Spleen (tissue), 13 donors: ENCODE measurements at places on chromosomes 5 and 9.

DNA sequence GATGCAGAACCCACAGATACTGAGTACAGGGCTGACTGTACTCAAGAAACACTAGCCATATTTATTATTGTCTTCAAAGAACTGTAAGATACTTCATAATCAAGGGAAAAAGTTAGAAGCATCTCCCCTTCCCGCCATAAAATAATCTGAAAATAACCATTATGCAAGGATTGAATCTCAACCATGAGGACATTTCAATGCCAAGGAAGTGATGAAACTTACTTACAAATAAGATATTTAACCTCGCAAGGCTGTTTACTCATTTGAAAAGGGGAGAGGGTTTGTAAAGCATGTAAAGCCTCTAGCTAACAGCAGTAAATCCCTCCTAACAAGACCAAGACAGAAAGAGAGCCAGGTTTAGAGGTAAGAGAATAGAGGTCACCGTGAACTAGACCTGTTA lies 6.3 kb downstream of the MYO10 start:
- DNase-seq = no peak

DNA sequence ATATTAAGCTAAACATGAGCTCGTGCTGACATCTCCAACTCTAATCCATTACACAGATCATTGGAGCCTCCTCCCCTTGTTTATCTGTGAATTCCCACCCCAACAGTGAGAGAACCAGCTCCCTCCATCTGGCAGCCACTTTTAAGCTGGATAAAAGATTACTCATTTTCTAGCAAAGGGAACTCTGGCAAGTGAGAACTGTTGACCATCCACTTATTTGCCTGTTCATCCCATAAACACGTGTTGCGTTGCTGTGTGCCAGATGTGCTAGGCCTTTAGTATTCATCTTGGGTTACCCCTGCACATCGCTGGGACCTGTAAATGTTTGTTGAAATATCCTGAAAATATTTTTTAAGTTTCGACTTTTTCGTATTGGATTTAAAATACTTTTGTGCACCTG lies 2.4 kb upstream of the TOR1A start:
- no peak for DNase-seq

DNA sequence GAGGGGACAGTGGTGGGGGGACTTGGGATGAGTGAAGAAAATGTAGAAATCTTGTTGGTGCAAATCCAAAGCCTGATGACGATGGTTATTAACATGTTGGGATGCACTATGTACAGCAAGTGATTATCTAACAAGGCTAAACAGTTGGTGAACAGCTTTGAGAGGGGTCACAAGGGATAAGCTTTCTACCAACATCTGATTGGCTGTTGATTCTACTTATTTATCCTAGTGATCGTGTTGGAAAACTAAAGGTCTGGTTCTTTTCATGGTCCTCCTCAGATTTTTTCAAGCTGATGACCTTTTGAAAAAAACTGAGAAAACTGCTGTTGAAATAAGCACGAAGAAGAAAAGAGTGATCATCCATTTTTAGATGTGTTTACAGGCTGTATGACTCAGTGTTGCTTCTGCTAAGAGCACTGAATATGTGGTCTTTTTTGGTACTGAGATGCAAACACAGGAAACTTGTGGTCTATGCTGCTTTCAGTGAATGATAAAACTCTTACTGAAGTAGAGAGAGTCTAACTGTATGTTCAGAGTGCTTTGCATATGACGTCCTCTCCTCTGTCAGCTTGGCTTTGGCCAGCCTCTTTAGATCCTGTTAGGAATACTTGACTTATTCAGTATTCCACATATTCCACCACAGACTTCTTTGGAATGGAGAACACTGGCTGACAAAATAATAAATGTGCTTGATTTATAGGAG lies 174.8 kb downstream of the SLF1 start:
- DNase-seq = no peak

GRCh38 chr5:166031926-166032325 lies 2259.5 kb upstream of the WWC1 start:
- DNase-seq = no peak

- DNase-seq = no peak
These were observed 90.1 kb downstream of the STARD4 start for GRCh38 chr5:111422245-111422644.

- no peak for DNase-seq
These were observed 181.1 kb downstream of the TRIM32 start for GRCh38 chr9:116868201-116868600.

- DNase-seq = no peak
These were observed 62.4 kb downstream of the FGF18 start for GRCh38 chr5:171481571-171482433.

DNA sequence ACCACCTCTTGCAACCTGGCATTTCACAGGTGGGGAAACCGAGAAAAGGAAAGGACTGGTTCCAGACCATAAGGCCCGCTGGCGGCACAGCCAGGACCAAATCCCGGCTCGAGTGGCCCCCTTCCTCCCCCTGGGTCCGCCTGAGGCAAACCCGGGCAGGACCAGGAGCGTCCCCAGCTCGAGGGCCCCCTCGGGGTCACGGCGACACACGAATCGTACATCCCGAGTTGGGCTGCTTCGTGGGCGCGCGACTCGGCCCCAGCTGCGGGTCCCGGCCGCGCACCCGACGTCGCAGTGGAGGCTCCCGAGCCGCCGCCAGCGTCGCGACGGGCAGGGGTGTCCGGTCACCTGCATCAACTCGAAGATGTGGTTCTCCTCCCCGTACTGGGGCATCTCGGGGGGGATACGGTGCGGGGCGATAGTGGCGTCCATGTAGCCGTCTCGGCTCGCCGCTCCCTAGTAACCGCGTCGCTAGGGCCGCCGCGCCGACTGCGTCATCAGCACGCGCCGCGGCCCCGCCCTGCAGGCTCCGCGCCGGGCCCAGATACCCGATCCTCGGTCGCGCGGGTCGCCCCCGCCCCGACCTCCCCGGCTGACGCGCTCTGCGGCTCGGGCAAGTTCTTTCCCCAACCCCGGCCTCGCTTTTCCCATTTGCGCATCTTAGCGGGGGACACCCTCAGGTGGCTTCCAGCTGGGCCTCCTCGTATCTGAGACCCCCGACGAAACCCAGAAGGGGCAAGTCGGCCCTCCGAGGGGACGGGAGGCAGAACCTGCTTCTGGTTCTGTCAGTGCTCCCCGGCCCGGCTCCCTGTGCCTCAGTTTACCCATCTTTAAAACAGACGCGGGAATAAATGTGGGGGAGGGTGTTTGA lies at the start of gene AK8:
AK8 (minus strand) TSS at position 461 of the 871 bp plus-strand sequence; CDS start at position 432, 29 bp downstream.
- DNase-seq = peak; percentile 92

DNA sequence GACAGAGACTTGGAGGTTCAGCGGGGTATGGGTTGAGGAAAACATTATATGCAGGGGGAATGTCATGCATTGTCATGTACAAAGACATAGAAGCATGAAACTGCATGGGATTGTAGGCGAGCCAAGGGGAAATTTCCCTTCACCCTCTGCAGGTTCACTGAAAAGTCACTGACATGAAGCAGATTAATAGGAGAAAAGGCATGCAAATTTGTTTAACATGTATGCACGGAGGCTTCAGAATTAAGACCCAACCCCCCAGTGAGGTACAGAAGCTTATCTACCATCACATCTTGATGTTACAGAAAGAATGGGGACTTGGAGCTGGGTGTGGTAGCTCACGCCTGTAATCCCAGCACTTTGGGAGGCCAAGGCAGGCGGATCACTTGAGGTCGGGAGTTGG lies 18.5 kb downstream of the NIM1K start:
- DNase-seq = no peak

DNA sequence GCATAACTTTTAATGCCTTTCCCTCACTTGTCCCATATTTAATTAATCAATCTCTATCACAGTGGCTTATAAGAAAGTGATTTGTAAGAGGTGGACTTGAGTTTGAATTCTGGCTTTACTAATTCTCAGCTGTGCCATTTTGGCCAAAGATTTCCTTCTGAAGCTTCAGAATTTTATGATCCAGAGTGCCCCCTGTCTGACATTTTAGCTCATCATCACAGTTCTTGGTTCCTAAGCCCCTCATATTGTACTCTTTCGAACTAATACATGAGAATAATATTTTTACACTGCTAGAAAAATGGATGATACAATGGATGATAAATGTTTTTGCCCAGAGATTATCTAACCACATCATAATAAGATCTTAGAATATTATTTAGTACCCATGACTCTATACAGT lies 1014.1 kb downstream of the PTPRD start:
- DNase-seq = no peak

DNA sequence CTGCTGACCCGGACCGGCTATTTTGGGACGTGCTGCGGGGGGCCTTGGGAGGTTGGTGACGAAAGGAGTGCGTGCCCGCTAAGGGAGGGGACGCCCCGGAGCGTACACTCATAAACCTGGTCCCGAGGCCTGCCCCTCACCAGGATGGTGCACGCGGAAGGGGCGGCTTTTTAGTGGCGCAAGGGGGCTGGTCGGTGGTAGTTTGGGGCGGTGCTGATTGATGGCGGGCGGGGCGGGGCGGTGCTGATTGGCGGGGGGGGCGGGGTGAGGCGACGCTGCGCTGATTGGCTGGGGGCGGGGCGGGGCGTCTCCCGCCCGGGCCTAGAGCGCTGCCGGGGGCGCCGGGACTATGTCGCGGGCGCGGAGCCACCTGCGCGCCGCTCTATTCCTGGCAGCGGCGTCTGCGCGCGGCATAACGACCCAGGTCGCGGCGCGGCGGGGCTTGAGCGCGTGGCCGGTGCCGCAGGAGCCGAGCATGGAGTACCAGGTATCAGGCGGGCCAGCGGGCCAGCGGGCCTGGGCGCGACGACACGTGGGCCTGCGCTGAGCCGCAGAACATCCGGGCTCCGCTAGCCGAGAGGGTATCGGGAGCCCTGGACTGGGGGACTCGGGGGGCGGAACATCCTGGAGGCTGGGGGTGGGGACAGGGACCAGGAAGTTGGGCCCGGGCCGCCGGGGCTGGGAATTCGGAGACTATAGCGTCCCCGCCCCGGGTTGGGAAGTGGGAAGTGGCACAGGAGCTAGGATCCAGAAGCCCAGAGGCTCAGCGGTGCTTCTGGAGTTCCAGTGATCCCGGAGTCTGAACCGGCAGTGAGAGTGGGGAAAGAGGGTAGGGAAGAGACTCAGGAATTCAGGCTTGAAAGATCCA lies at the start of gene FPGS:
FPGS (plus strand) TSS at position 307 of the 868 bp plus-strand sequence; CDS start at position 350, 43 bp downstream.
- DNase-seq = peak; percentile 95

GRCh38 chr9:127990554-127990953 lies 9.8 kb upstream of the EEIG1 start:
- no peak for DNase-seq

DNA sequence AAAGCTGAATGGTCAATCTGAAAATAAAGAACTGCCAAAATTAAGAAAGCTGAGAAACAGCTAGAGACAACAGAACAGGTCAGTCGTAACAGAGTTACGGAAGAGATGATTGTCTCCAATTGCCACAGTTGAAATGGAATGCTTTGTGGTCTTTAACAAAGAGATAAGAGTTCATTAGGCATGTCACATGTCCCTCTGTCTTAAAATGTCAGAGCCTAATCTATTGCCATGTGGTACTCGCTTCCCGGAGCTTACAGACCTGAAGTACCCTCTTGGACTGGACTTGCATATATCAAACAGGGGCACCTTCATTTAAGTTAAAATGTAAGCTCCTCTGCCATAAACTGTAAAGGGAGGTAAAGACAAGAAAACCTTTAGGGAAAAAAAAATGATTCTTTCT lies 19.7 kb downstream of the TTC39B start:
- no peak for DNase-seq

- DNase-seq = no peak
These were observed 207.1 kb downstream of the GABRG2 start for GRCh38 chr5:162274679-162275078.

DNA sequence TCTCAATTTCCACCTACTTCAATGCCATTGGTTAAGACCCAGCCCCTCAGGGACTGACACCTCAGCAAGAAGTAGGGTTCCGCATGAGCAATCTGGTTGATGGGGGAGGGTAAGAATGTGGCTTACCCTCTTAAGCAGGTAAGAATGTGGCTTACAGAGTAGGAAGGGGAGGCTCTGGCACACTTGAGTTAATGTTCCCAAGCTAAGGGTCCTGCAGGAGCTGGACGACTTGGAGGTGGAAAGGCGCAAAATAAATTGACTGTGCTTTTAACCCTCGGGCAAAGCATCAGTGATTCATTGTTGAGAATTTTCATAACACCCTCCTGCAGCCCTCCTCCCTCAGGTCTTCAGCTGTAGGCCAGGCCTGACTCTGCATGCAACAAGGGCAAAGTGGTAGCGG lies 24.9 kb upstream of the ADRA1B start:
- no peak for DNase-seq

DNA sequence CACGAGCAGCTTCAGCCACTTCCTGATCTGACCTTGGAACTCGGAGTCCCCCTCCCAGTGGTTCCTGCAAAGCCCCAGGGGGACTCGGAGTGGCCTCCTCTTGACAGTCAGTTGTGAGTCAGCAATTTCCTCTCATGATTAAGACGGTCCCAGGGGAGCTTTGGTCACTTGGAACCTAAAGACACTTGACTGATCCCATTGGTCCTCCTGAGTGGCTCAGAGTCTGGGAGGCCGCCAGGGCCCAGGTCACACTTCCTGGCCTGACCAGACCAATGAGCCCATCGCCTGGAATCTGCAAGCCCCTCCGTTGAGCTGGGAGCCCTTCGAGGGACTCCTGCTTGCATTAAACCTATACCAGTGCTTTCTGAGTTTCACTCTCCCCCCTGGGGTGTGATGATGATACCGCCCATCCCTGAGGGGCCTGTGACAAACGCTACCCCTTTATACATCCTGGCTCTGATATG lies 29.1 kb downstream of the TSPAN17 start:
- no peak for DNase-seq

DNA sequence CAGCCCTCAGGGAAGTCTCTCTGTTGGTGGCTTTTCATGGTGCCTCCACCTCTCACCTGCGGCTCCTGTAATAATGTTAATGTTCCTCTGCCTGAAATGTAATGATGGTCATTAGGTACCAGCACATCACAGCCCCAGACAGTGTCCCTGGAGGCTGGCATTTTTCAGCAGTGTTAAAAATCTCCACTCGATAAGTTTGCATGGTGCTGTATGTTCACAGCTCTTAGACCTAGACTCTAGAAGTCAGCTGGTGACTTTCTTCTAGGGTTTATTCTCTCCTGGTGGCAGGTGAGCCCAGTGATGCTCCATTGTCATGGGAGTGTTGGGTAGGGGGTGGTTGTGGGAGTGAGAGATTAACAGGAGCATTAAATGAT lies 53.1 kb downstream of the GPR107 start:
- no peak for DNase-seq

GRCh38 chr9:2157277-2158110 lies 142.3 kb downstream of the SMARCA2 start:
- peak; percentile 78 for DNase-seq

- DNase-seq = no peak
These were observed 56.0 kb upstream of the HMHB1 start for GRCh38 chr5:143755966-143756365.

- peak; percentile 77 for DNase-seq
These were observed 185.5 kb downstream of the RGS3 start for GRCh38 chr9:113649054-113649453.

DNA sequence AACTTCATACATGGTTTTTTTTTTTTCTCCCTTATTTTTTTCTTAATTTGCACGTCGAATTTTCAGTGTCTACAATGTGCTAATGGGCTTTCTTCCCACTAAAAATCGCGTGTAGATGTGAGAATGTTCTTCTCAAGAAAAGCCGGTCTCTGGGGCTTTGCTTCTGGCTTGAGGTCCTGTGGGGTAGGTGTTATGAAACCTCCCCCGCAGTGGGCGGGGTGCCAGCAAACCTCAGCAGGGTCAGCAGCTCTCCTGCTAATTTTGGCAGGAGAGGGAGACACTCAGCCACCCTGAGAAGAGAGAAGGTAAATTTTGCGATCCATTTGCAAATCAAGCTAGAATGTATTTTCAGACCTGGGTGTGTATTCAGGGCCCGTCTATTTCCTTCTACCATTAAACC lies 59.9 kb downstream of the NPR3 start:
- no peak for DNase-seq

GRCh38 chr5:156475182-156476157 lies 148.5 kb downstream of the SGCD start:
- no peak for DNase-seq

GRCh38 chr9:110537841-110538646 lies 41.5 kb downstream of the SVEP1 start:
- no peak for DNase-seq
